ENCODE measurements at places on chromosomes 4 and X.

DNA sequence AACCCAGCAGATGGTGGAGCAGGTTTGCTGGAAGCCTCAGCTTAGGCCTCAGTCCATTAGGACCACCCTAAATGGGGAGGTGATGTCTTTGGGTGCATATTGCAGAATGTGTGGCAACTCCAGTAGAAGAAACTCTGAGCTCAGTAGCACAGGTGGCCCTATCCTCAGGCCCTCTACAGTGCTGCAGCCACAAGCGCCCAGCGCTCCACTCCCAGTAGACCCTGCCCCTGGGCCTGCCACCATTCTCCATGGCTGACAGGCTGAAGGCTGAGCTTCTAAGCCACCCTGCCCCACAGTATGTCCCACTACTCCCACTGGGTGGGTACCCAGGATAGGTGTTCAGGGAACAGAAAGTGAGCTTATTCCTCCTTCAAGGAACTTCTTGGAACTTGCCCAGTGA lies 162.8 kb upstream of the MAMLD1 start:
- no peak for DNase-seq

DNA sequence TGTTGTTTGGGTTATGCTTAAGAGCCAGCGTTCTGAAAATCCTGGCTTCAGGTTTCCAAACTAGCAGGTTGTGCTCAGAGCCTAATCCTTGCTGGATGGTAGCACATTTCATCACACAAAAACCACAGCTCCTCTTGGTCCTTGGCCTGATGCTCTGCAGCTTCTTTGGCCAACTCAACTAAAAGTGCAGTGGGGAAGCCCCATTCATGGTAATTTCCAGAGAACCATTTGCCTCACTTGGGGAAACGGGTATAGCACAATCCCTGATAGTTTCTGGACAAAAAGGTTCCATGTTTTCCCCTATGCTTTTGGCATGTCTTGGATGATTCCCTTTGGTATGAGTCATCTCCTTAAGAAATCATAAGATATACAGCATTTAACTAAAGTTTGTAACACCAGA lies 78.7 kb downstream of the SYNPO2 start:
- no peak for DNase-seq

DNA sequence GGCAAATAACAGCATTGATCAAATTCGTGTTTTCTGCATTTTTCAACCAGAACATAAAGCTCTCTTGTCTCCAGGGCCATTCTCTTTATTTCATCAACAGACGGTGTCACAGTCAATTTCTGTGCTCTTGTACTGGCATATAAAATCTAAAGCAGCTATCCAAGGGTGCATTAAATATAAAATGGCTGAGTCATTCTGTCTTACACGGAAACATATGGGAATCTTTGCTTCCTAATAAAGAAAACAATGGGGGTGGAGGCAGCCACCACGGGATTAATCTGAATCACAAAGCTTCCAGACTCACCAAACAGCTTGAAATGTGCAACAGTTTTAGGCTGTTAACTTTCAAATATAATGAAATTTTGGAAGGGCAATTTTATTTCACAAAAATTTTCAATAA lies 132.6 kb downstream of the IL15 start:
- no peak for DNase-seq

GRCh38 chr4:102815981-102816380 lies 11.4 kb downstream of the UBE2D3 start:
- no peak for DNase-seq

GRCh38 chr4:40211224-40212185 lies 14.7 kb downstream of the RHOH start:
- DNase-seq = no peak

DNA sequence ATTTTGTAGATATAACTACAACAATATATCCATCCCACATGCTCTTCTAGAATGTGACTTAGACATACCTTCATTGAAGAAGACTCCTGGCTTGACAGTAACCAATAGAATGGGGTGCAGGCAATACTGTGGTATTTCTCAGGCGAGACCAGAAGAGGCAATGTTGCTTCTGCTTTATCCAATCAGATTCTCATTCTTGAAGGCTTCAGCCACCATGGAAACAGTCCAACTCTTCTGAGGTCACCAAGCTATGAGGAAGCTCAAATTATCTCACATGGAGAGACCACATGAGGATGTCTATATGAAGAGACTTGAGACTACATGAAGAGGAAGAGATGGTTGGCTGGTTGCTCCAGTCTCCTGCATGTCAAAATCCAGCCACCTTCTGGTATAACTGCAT lies 469.9 kb downstream of the PCDH10 start:
- no peak for DNase-seq

- DNase-seq = no peak
These were observed 73.4 kb downstream of the GPC3 start for GRCh38 chrX:133911825-133912495.

DNA sequence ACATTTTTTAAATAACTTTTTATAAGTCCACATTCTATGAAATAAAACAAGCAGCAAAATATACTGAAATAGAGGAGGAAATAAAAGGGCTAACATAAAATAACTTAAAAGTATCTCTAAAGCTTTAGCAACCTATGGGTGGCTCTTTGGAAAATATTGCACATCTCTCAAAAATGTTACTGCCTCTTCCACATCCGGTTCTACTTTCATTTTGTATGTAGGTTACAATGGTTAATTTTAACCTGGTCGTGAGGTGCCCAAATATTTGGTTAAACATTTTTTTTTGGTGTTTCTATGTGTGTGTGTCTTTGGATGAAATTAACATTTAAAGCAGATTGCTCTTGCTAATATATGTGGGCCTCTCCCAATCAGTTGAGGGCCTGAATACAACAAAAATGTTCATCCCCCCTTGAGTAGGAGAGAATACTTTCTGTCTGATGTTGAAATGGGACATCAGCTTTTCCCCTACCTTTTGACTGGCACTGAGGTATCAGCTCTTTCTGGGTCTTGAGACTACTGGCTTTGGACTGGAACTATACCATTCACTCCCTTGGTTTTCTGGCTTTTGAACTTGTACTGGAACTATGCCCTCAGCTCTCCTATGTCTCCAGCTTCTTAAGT lies 353.0 kb downstream of the ADAM29 start:
- no peak for DNase-seq

- DNase-seq = no peak
These were observed 38.5 kb upstream of the UGT2B7 start for GRCh38 chr4:69057620-69058409.

DNA sequence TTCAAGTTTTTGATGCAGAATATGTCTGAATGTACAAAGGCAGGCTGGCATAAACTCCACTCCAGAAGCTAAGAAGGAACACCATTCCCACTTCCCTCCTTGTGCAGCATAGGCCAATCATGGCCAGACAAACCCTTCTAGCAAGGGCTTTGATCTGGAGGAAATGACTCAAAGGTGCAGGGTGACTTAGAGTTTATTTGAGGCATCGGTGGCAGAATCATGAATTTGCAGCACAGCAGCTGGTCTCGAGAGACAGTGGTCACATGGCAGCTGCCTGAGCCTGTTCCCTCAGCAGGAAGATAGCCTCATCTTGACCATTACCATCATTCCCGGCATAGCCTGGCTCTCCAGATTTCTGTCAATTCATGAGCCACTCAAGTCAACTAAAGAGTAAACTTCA lies 154.5 kb downstream of the ATP10D start:
- DNase-seq = no peak

GRCh38 chr4:183969596-183969995 lies 64.5 kb downstream of the STOX2 start:
- DNase-seq = no peak

- DNase-seq = no peak
These were observed 8.0 kb downstream of the PRSS12 start for GRCh38 chr4:118344801-118345200.

GRCh38 chr4:182291597-182292270 lies 48.5 kb downstream of the TENM3 start:
- DNase-seq = no peak

GRCh38 chr4:2483237-2483636 lies 14.3 kb downstream of the RNF4 start:
- DNase-seq = no peak

GRCh38 chrX:31318866-31319265 lies 247.0 kb upstream of the FTHL17 start:
- no peak for DNase-seq

DNA sequence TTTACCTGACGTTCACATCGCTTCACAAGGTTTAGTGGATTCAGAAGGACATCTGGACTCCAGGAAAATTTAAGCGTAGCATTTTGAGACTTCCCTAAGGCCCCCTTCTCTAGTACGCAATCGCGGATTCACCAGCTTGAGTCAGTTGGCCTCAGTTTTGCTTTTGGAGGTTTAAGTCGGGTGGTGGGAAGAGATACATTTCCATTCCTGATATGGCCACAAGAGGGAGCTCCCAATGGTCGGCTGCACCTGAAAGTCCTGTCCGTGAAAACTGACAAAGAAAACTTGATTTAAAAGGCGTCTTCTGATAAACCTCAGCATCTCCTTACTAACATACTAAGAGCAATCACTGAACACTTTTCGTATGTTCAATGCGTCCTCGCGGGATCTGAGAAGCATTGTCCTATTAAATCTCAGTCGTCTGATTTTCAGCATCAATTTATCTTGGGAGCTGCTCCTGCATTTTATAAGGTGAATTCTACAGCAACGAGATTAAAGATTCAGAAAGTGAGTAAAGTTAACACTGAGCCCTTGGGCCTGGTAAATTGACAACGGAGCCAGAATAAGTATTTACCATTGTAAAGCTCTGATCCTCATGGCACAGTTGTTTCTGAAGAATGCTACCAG lies 50.6 kb downstream of the LGI2 start:
- peak; percentile 11 for DNase-seq

- DNase-seq = no peak
These were observed 433.9 kb upstream of the CPEB2 start for GRCh38 chr4:14568351-14568750.

DNA sequence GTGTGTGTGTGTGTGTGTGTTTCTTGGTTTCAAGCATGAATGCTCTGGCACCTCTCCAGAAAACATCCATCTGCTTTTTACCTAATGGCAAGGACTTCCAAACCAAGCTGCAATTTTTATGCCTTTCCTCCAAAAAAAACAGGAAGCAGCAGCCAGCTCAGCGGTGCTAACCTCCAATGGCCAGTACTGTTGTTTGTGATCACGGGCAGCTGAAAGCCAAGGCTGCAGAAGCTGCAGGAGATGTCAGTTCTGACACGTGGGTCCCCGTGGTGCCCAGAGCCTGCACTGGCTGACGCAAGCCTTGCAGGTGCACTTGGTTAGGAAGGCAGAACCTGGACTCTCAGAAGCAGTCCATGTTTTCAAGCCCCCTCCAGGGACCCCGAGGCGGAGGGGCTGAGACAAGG lies 313.6 kb upstream of the DDX53 start:
- DNase-seq = no peak

GRCh38 chr4:76886214-76886613 lies 11.7 kb downstream of the SOWAHB start:
- no peak for DNase-seq

- no peak for DNase-seq
These were observed 35.8 kb upstream of the LEF1 start for GRCh38 chr4:108204518-108204917.

- no peak for DNase-seq
These were observed 32.5 kb upstream of the ZNF185 start for GRCh38 chrX:152865232-152865920.

GRCh38 chrX:150081076-150081475 lies 142.8 kb upstream of the EOLA2 start:
- DNase-seq = no peak

- no peak for DNase-seq
These were observed 1560.6 kb downstream of the STIM2 start for GRCh38 chr4:28421221-28421620.

GRCh38 chrX:31500921-31501320 lies 429.1 kb upstream of the FTHL17 start:
- DNase-seq = no peak

GRCh38 chr4:107740950-107741701 lies 21.1 kb upstream of the PAPSS1 start:
- no peak for DNase-seq

GRCh38 chr4:13911256-13911655 lies 283.7 kb upstream of the BOD1L1 start:
- no peak for DNase-seq

DNA sequence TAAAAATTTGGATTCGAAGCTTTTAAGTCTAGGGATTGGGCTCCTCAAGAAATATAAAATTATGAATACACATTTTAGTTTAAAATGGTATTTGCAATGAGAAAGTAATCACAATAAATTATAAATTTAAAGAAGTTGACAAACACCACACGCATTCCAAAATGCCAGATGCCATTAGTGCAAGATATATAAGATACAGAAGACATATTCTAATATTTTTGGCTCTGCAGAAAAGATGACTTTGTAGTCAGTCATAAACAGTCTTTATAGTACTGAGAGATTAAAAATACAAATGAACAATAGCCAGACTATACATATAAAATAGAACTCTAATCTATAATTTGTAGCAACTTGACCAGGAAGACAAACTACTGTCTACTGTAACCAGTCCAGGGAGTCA lies 309.0 kb upstream of the PABPC4L start:
- no peak for DNase-seq

GRCh38 chr4:181908168-181908567 lies 335.0 kb upstream of the TENM3 start:
- DNase-seq = no peak

- no peak for DNase-seq
These were observed 10.0 kb downstream of the ABHD18 start for GRCh38 chr4:127975121-127975770.

DNA sequence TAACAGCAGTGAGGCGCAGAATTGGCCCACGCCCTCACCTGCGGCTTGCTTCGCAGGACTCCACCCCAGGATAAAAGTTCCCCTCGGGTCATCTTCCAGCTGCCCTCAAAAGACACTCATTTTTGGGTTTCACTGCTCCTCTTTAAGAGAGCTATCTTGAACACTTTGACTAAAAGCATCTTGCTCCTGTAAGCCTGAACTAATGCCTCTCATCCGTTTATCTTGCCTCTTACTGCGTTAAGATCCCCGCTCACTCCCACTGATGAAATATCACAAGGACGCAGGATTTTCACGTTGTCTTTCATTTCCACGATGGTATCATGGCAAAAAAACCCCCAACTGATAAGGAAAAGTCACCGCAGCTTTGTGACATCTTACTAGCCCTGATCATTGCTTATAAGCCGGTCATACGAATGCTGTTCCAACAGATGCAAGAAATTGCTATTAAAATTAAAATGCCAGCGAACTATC lies 591 bp upstream of the ACSL4 start:
- no peak for DNase-seq

GRCh38 chrX:20362268-20363267 lies 95.9 kb upstream of the RPS6KA3 start:
- no peak for DNase-seq

- no peak for DNase-seq
These were observed 216.2 kb upstream of the CTSO start for GRCh38 chr4:156169861-156170260.

GRCh38 chr4:107747748-107748486 lies 27.9 kb upstream of the PAPSS1 start:
- no peak for DNase-seq

GRCh38 chr4:83662204-83662603 lies 126.3 kb downstream of the GPAT3 start:
- no peak for DNase-seq
